ENCODE measurements at places on chromosomes 3 and 15. TPM values are rescaled to one million over a fixed set of nuclear protein-coding genes. Genes with fewer than 3 reads are reported as not detected.

DNA sequence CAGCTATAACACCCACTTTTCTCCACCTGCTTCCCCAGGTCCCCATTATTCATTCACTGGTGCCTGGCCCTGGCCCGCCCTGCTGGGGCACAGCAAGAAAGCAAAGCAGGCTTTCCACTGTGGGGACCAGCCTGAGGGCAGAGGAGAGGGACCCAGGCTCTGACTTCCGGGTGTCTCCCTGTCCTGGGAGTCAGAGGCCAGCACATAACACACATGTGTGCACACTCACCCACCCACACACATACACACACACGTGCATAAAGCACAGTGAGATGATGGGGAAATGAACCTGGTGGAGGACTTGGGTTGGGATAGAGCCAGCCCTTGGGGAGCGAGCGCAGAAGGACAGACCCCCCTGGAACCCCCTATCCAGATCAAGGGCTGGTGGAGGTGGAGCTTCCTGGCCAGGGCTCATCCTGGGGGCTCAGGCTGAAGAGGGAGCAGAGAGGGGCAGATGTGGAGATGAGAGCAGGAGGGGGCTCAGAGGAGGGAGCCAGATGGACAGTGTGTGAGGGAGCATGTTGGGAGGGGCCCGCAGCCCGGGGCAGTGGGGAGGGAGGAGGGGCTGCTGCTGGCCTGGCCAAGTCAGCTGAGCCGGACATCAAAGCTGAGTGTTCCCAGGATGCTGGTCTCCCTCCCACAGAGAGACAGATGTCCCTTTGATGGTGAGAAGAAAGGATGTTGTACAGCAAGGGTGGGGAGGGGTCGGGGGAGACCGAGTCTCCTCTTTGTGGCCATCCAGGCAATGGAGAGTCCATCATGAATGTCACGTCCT, 78.2 kb downstream of the LINGO1 start:
- no peak for DNase-seq

DNA sequence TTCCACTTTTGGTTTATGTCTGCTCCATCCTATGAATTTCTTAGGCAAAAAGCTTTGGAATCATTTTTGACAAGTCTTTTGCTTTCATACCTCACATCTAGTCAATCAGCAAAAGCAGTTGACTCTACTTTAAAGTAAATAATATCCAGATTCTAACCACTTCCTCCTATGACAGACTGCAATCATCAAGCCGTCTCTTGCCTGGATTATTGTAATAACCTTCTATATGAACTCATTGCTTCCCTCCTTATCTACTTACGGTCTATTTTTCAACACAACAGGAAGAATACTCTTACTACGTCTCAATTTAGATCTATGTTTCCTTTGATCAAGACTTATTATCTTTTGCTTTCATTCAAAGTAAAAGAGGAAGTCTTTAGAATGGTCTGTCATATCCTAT, 20.7 kb downstream of the CLDN1 start:
- no peak for DNase-seq

The PLCL2 gene
- 35.0 TPM for total RNA-seq

The PIF1 gene
- 5.0 TPM for total RNA-seq

DNA sequence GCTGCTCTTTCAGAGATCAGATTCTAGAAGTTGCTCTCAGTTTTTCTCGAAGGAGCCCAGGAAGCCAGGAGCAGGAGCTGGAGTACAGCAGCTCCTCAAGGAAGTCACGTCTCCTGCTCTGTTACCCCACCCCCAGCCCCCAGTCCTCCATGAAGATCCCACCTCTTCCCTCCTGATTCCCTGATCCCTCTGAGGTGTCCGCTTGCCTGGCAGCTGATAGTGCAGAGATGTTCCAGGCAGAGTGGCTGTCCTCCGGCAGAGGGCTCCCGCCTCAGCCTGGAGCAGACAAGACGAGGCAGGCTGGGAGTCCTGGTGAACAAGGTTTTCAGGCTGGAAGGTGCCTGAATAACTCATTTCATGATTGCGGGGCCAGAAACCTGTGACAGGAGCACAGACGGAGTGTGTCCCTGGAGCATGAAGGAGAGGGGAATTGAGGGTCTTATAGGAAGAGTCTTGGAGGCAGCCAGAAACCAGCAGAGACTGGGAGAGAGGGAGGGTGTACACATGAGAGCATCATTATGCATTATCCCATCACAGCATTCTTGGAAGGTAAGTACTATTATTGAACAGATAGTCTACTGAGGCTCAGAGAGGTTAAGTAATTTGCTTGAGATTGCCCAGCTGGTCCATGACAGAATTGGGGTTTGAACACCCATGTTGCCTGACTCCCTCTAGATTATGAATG, 1.2 kb downstream of the HRH1 start:
- peak; percentile 82 for DNase-seq

GRCh38 chr15:81054236-81054635, 53.5 kb downstream of the TLNRD1 start:
- no peak for DNase-seq

DNA sequence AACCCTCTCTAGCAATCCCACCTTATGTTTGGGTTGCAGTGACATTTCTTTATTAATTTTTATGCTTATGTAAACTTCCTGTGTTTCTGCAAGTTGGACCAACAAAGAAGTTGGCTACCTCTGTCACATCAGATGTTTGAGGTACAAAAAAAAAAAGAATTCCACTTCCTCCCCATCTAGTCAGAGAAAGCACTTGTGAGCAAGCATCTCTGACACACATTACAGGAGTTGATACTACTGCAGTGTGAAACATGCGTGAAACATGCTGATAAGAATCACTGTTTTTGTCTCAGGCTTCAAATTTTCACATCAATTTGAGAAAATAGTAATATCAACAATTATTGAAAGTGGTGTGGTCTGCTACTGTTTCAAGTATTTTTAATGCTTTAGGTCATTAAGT, 1.3 kb downstream of the SCAANT1 start:
- no peak for DNase-seq

- DNase-seq, result no peak
Measured at GRCh38 chr15:77568973-77569728, 63.6 kb downstream of the LINGO1 start.

The SKOR1 gene
- 0.58 TPM for total RNA-seq

The FBLN2 gene
- 30.5 TPM for total RNA-seq

The BTLA gene
- 0.51 TPM for total RNA-seq

GRCh38 chr15:97691078-97691477, 269.4 kb upstream of the ARRDC4 start:
- no peak for DNase-seq

All from mucosa of descending colon (tissue), 3 donors.